ENCODE measurements at places on chromosomes 2 and 18.

- no peak for DNase-seq
These were observed 109.7 kb downstream of the SNTG2 start for GRCh38 chr2:1060372-1060771.

GRCh38 chr2:96324721-96325040 lies 436 bp upstream of the ITPRIPL1 start:
- DNase-seq, result no peak

GRCh38 chr2:148948868-148949267 lies 73.8 kb downstream of the KIF5C start:
- no peak for DNase-seq

DNA sequence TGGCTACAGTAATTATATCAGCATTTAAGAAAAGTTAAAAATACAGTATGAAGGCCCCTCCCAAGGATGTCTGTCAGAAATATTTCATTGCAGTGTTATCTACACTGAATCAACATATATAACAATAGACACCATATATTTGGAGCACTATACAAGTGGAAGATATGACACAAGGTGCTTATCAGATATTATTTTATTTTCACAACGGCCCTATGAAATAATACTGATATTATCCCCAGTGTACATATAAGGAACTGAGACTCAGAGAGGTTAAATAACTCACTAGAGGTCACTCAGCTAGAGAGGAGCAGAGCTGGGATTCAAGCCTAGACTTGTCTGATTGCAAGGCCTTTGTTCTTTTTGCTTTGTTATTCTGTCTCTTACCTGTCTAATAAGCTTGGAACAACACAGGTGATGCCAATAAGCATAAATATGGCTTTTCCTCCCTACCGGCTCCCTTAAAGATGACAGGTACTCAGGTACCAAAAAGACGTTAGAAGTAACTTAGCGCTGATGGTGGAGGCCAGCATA lies 4.7 kb upstream of the SLC40A1 start:
- no peak for DNase-seq

- DNase-seq, result no peak
These were observed 253.4 kb downstream of the CYP26B1 start for GRCh38 chr2:71894261-71894660.

GRCh38 chr2:120488531-120488930 lies 142.6 kb downstream of the INHBB start:
- no peak for DNase-seq

DNA sequence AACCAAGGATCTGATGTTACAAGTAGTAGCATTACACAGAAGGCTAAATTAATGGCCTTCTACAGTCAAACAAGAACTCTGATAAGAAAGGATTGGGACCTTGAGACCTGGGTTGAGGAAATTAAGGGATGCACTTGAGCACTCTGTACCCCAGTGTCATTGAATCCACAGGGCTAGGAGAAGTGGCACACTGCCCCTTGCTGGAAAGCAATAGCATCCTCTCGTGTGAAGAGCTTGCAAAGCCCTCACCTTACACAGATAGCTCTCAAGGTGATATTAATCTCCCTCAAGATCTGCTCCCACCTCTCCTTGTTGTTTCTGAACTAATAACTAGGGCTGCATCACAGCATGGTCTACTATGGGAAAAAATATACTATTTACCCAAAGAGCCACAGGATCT lies 26.5 kb upstream of the CHST9 start:
- no peak for DNase-seq

DNA sequence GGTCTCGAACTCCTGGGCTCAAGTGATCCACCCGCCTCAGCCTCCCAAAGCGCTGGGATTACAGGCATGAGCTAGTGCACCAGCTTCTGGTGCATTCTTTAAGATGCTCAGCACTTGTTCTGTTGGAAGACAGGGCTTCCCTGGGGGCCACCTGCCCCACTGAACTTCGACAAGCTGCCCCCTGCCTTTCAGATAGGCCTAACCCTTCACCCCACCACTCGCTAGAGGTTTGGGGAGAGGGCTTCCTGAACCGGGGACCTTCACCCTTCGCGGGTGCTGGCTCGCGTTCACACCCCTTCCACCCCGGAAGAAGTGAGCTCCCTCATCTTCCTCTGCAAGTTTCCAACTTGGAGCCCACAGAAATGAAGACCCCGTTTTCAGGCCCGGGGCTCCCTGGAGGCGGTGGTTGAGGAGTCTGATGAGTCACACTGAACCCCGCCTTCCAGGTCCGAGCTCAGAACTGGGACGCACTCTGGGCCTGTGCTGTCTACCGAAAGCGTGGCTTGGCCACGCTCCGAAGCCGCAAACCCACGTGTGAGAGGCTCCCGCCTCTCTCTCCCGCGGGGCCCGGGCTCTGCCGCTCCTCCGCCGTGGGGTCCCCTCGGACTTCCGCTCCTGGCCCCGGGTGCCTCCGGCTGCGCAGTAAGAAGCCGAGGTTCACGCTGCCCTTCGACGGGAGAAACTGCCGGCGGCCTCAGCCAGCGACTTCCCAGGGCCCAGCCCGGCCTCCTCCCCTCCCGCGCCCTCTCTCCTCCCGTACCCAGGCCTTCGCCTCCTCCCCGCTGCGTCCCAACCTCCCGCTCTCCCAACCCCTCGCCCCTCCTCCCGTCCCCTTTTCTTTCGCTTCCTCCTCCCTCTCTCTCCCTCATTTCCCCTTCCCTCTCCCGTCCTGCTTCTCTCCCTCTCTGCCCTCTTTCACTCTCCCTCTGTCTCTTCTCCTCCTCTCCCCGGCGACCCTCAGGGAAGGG lies 47.5 kb upstream of the SP3 start:
- DNase-seq, result peak; percentile 19

- no peak for DNase-seq
These were observed 38.7 kb upstream of the MEX3C start for GRCh38 chr18:51236225-51236624.

- DNase-seq, result no peak
These were observed 431 bp downstream of the FAM98A start for GRCh38 chr2:33598561-33599174.

GRCh38 chr18:56569416-56569815 lies 69.0 kb downstream of the TXNL1 start:
- no peak for DNase-seq

- DNase-seq, result no peak
These were observed 176.5 kb downstream of the LTBP1 start for GRCh38 chr2:33123216-33123615.

DNA sequence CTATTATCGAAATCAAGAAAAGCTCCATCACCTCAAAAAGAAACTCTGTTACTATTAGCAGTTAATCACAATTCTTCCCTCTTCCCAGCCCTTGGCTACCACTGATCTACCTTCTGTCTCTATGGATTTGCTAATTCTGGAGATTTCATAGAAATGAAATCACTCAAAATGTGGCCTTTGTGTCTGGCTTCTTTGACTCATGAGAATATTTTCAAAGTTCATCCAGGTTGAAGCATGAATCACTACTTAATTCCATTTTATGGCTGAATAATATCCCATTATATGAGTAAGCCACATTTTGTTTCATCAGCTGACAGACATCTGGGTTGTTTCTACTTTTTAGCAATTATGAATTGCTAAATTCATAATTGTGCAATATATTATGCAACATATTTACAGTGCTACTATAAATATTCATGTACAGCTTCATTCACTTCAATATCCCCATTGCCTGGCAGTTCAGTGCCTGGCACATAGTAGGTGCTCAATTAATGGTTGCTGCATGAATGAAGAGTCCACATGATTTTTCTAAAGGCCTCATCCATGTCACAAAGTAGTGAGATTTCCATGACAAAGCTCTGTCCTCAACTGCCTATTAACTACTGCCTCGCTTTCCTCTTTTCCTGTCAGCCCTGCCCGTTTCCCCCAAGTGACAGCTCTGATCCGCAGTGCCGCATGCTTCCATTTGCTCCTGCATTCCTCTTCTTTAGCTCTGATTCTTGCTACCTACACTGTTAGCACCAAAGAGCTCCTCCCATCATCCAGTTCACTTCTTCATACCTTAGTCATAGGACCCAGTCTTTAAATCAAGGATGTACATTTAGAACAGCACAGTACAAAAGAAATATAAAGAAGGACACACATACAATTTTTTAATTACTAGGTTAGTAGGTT lies 32.8 kb downstream of the CCDC93 start:
- no peak for DNase-seq

DNA sequence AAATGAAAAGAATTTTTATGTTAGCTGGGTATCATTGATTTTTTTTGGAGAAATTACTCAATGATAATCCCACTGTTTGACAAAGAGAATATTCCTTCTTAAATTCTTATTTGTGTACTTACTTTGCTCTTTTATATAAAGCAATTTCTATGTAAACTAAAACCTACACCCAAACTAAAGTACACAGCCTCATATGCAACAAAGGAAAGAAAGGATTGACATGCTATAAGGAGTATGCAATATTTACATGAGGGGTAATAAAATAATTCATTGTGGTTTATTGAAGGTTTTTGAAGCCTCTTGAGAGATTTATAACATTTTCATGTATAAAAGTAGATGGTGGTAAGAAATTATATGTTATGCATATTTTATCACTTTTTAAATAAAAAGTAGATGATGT lies 368.5 kb downstream of the CDH7 start:
- no peak for DNase-seq

GRCh38 chr2:63977904-63978303 lies 41.3 kb downstream of the VPS54 start:
- no peak for DNase-seq

- no peak for DNase-seq
These were observed 323.0 kb downstream of the FBXO15 start for GRCh38 chr18:73824671-73825070.

Data from stimulated activated CD8-positive, alpha-beta memory T cell treated with anti-CD3 and anti-CD28 coated beads, Interleukin-15, amount 100 ng/mL, for 4 hours (primary cell).